ENCODE measurements at places on chromosomes 3 and 15.

GRCh38 chr3:38168151-38169026, 3.1 kb downstream of the OXSR1 start:
- peak; percentile 85 for DNase-seq

GRCh38 chr3:12046406-12046805, 42.2 kb downstream of the SYN2 start:
- DNase-seq: peak; percentile 2

GRCh38 chr15:85062560-85062959, 80.9 kb downstream of the PDE8A start:
- DNase-seq: no peak

GRCh38 chr15:87877114-87877810, 379.3 kb downstream of the NTRK3 start:
- DNase-seq: peak; percentile 80

- DNase-seq: peak; percentile 83
Measured at GRCh38 chr3:74631351-74632140, 17.1 kb upstream of the CNTN3 start.

- DNase-seq: no peak
Measured at GRCh38 chr3:133910422-133910821, 14.7 kb upstream of the RAB6B start.

- peak; percentile 42 for DNase-seq
Measured at GRCh38 chr3:105334138-105334882, 32.4 kb upstream of the ALCAM start.

- DNase-seq: peak; percentile 29
Measured at GRCh38 chr3:115766587-115767482, 143.5 kb downstream of the GAP43 start.

- DNase-seq: no peak
Measured at GRCh38 chr3:30518872-30519271, 87.5 kb upstream of the TGFBR2 start.

DNA sequence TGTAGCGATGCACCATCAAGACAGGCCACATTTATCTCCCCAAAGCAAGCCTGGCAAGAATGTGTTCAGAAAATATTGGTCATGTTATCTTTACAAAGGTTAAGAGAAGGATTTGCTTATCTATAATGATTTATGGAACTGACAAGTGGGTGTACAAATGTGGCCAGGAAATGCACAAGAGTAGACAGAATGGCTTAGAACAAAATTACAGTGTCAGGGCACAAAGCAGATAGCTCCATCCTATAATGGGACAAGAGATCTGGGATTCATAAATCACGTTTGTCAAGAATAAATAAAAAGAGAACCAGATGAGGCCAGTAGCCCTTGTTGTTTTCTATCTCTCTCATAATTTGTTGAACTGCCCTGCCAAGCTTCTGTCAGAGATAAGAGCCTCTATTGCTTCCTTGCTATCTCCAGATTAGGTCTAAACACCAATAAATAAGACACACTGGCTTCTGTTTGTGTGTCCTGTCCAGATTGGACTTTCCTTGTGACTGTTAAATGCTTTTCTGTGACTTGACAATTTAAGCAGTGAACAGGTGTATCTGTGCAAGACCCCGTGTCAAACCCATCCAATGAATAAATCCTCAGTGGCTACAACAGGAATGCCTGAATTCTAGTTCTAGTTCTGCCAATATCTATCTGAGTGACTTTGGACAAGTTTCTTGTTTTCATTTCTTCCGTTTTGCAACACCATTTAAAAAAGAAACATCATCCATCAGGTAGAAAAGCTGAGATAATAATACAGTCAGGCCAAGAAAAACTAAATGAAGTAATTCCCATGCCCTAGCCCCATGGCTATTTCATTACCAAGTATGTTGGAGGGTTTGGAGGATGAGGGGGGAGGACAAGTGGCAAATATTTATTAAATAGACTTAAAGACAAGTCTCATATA, 157.2 kb downstream of the DCLK3 start:
- no peak for DNase-seq

DNA sequence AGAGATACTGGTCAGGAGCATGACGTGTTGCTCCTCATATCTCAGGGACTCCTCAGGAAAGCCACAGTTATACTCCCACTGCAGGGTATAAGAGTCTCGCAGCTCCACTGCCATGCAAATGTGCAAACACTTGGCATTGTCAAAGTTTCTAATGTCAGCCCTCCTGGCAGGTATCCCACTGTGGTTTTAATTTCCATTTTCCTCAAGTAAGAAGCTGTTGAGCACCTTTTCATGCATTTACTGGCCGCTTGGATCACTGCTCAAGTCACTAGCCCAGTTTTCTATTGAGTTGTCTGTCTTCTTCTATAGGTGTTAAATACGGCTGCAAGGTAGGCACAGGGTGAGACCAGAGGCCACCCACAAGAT, 41.9 kb upstream of the GRIP2 start:
- no peak for DNase-seq

- peak; percentile 52 for DNase-seq
Measured at GRCh38 chr3:50542177-50543034, 25.1 kb downstream of the C3orf18 start.

DNA sequence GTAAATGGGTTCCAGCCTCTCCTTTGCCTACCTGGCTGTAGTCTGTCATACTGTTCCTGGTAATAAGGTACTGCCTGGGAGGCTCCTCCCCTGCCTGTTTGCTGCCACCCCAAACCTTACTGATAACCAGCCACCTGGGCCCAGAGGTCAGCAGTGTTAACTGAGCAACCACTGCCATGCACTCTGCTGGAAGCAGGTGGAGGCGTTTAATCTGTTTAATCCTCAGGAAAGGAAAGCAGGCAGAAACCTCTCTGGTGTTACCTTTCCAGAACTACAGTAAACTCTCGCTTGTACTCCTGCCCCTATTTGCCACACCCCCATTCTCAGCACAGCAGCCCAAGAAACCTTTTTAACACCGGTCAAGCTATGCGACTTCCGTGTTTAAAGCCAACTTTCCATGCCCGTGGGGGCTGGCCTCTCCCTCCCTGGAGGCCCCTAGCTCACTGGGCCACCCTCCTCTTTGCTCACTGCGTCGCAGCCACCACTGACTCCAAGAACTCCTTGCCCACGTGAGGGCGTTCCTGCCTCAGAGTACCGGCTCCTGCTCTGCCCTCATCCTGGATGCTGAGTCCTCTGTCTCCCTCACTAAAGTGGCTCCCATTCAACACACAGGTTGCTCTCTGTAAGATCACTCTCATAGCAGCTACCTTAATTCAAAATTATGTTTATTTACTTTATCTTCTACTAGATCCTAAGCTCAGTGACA, 8.3 kb downstream of the BDH1 start:
- DNase-seq: no peak

- DNase-seq: no peak
Measured at GRCh38 chr15:74461847-74462511, 1.0 kb upstream of the UBL7 start.

GRCh38 chr3:193998123-193998448, 137.9 kb upstream of the HES1 start:
- no peak for DNase-seq

- peak; percentile 30 for DNase-seq
Measured at GRCh38 chr3:36514171-36514570, 133.9 kb downstream of the STAC start.

- DNase-seq: no peak
Measured at GRCh38 chr3:12415014-12415680, 69.1 kb upstream of the TSEN2 start.

DNA sequence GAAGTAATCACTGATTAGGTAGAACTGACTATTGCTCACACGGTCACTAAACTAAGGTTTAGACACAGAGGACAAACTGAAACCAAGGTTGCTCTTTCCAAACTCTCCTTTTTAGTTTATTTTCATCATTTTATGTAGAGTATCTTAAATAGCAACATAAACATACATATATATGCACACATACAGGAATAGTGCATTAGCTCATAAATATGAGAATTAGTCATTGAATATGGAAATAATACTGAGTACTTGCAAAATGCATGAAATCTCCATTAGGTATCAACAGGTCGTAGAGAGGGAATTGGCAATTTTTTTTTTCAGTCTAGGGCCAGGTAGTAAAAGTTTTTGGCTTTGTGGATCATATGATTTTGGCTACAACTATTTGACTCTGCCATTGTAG, 557.1 kb downstream of the NLGN1 start:
- no peak for DNase-seq

DNA sequence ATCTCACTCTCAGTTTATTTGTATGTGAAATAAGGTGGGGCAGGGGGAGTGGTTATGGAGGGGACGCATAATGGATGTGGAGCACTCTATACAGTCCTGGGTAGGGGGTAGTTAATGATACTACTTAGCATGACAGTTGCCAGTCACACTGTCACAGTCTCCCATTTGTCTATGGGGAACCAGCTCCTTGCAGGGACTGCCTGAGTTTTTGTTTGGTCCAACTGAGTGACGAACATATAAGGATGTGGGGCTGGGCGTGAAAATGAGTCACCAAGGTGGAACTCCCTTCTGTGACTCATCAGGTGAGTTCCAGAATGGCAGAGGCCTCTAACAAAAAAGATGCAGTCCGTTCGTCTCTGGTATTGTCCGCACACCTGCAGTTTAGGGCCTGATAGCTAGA, 235.3 kb upstream of the ST8SIA2 start:
- no peak for DNase-seq

DNA sequence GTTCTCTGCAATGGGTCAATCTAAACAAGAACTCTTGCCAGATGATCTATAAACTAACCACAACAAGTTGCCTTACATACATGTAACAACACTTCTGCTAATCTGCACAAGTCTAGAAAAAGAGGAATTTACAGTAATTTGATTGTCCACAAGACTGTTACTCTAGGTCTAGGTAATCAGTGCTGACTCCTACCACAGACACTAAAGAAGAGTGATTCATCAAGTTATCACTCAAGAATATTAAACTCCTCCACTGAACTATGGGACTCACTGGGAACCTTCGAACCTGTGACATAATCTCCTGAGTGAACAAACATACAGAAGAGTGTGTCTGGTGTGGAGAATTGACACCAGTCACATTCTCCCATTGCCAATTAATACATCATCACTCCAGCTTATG, 138.3 kb downstream of the ANXA2 start:
- no peak for DNase-seq

DNA sequence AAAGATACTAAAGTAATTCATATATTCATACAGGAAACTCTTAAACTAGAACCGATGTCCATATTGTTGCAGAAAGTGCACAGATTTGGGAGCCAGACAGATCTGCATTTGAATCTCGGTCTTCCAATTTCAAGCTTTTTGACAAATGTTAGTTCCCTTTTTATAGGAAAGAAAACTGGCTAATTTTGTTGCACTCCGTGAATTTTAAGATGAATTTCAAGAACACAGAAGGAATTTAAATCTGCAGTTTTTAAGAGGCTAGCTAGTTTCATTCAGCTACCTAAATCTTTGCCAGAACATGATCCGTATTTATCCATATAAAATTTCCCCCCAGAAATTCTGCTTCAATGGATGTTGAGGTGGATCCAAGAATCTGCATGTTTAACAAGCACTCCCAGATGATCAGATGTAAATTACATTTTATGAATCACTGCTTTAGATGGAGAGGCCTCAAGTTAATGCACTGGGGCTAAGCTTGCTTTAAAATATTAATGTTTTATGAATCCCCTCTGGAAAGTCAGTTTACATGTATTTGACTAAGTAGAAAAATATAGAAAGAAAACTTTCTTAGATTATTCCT, 1296.3 kb upstream of the CADM2 start:
- DNase-seq: no peak

GRCh38 chr3:112004669-112005068, 5.9 kb downstream of the TAGLN3 start:
- no peak for DNase-seq

DNA sequence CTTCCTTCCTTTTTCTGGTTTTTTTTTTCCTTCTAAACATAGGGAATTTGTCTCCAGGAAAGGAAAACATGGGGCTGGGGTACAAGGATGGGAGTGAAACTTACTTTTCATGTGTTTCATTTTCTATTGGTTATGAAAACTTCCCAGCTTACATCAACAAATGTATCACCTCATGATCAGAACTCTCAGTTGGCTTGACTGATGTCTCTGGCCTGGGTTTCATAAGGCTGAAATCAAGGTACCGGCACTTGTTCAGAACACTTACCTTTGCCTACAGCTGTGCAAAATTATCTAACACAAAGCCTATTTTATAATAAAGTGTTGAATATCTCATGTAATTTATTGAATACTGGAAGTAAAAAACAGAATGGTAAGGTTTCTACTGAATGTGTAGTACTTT, 91.8 kb upstream of the STT3B start:
- no peak for DNase-seq

DNA sequence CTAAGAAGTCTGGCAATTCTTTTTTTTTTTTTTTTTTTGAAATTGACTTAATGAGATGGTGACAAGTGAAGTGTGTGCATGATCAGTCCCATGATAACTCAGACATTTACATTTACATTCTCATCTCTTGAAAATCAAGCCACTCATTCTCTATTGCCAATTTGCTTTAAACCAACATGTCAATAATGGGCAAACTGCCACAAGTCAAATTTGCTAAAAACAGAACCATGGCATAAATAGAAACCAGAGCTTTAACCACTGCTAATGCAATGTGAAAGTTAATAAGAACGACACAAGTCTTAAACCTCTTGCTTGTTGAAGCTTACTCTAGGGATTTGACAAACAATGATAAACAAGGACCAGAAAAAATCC, 12.0 kb upstream of the COL8A1 start:
- no peak for DNase-seq

Data from fibroblast of skin of scalp (primary cell).